ENCODE measurements at places on chromosomes 12 and 14.

GRCh38 chr14:69696633-69697557, 70.0 kb upstream of the SRSF5 start:
- DNase-seq = no peak

DNA sequence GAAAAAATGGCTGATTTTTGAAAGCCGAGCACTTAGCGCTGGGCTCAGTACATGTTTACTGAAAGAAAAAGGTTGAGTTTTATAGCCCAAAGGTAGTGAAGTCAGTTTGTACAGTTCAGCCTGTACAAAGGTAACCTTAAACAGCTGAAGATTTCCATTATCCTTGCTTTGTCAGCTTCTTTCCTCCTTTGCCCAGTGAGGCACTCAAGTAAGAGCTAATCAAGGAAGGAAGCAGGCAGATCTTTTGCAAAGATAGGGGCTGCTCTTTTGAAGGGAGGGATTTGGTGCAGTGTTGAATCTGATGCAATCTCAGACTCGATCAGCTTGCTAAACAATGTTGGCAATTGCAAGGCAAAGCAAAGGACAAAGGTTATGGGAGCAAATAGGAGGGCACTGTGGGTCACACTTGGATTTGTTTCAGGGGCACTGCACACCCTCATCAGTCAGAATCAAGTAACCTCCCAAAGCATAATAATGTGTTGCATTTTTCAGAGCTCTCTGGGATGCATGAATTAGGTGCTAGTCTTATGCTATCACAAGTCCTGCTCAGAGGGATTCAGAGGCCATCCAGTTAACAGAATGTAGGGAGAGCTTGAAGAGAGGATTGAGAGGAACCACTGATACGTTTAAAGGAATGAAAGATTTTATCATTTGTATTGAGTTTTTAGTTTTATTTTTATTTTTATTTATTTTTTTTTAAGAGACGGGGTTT, 44.4 kb downstream of the ANO6 start:
- DNase-seq = no peak

DNA sequence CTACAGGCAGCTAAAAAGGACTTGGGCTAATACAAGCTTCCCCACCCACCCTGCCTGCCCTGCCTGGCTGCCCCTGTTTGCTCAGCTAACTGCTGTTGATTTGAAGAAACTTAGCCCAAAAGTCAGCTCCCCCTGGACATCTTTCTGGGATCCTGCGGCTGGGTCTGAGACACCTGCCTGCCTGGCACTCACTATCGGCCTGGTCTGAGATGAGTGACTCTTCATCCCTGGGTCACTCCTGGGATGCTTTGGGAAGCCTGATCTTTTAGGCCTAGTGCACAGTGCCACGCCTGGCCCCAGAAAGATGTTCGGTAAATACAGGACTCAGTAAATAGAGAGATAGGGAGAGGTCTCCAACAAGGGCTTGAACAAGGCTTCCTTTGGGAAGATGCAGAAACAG, 211.3 kb upstream of the DIO3 start:
- DNase-seq = no peak

DNA sequence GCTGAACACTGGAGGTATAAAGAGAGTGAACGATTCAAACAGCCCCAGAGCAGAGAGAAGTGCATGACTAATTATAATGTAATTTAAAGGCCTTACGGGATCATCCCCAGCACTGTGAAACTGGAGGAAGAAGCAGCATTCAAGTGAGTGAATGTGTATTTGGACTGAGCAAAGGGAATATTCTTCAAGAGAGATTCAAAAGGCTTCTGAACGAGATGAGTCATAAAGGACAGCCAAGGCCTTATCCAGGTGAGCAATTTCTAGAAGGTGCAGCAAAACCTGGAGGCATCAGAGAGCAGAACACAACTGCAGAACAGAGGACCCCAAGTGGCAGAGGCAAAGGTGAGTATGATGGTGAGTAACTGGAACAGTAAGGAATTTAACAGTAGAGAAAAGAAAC, 127.2 kb downstream of the BCAT1 start:
- no peak for DNase-seq

DNA sequence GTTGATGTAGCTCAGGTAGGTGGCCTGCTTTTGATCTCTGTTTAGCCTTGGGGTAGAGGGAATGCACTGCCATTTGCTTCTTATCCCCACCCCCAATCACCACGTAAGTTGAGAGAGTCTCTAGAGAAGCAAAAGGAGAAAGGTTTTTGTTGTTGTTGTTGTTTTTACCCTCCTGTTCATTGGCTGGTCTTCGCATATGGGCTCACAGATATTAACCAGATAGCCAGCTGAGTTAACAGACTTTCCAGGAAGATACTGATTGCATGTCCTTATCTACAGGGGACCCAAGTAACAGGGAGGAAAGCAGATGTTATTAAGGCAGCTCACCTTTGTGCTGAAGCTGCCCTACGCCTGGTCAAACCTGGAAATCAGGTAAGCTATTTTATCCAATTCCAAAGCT, 2.9 kb downstream of the PA2G4 start:
- no peak for DNase-seq

DNA sequence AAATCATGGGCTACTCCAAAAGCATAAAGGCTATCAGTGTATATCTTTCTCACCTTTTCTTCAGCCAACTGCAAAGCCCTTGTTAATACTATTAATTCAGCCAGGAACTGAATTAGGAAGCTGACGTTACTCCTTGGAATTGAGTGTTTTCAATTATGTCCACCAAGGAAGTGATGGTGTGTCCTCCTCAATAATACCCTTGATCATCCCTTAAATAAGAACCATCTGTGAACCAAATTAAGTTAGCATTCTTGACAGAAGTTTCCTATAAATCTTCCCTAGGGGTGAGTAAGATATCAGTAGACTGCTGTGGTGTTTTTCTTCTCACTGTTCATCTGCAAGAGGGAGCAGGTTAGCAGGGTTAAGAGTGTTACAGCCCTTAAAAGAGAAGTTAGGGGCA, 252.3 kb upstream of the AVPR1A start:
- no peak for DNase-seq

DNA sequence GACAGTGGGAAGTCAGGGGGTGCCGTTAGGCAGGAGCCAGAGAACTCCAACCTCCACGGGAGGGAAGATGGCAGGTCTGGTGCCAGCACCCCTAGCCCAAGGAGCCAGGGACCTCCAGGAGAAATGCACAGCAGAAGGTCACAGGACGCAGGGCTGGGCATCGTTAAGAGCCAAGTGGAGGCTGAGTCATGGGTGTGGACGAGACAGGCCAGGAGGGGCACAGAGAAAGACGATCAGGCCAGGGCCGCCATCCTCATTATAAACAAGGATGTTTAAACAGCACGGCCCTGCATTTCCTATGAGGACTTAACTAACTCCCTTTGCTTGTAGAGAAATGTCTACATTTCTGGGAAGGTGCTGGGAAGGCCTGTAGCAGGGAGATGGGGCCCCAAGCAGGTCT, 77.9 kb upstream of the FZD10 start:
- no peak for DNase-seq

- DNase-seq = no peak
These were observed 123.6 kb downstream of the FOXN3 start for GRCh38 chr14:89293314-89293916.

GRCh38 chr12:18706798-18707197, 31.0 kb downstream of the PLCZ1 start:
- DNase-seq = no peak

- DNase-seq = no peak
These were observed 2.3 kb downstream of the CDK17 start for GRCh38 chr12:96397756-96398423.

DNA sequence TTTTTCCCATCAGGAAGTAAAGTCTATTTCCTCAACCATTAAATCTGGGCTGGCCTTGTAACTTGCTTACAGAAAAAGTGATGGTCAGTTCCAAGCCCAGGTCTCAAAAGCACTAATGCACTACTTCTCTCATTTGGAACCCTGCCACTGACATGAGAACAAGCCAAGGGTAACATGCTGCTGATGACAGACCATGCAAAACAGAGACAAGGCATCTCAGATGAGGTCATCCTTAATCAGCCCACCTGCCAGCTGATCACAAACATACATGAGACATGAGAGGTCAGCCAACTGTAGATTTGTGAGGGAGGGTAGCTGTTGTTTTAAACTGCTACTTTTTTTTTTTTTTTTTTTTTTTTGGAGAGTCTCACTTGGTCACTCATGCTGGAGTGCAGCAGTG, 16.2 kb downstream of the TWF1 start:
- no peak for DNase-seq

Measured in GM04503 (cell line).